GM10248 (cell line): ENCODE measurements at places on chromosomes 1 and 21.

DNA sequence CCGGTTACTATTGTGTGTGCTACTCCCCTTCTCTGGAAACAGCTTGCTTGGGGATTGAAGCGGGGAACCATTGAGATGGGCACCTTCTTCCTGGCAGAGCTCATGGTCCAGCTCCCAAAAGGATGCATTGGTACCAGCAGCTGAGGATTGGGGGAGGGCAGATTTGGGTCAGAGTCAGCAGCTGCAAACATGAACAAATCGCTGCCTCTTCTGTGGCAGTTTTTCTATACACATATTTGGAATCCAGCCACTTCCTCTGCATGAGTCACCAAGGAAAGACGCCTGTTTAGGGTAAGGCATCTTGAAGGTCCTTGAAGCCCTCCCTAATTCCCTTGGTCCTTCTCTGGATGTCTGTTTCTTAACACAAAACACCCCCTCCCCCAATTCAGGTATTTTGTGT, 104.7 kb downstream of the DAB1 start:
- no peak for DNase-seq

GRCh38 chr1:234141006-234141405, 232.2 kb upstream of the COA6 start:
- no peak for DNase-seq

DNA sequence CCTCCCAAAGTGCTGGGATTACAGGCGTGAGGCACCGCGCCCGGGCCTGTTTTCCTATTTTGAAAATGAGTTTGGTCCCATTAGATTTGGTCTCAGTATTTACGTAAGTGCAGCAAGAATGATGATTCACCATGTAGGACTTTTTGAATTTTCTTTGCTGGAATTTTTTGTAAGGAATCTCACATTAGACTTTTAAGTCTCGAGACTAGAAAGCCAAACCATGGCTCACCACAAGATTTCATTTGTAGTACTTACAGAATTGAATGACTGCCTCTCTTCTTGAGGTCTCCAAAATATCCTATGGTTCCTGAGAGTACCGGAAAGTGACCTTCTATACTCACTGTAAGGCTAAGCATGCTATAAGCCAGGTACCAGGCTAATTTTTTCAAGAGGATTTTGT, 325 bp downstream of the OR14A2 start:
- DNase-seq: no peak

GRCh38 chr1:98210563-98210962, 289.7 kb upstream of the DPYD start:
- no peak for DNase-seq

GRCh38 chr1:24104854-24105253, 7.1 kb downstream of the MYOM3 start:
- no peak for DNase-seq

DNA sequence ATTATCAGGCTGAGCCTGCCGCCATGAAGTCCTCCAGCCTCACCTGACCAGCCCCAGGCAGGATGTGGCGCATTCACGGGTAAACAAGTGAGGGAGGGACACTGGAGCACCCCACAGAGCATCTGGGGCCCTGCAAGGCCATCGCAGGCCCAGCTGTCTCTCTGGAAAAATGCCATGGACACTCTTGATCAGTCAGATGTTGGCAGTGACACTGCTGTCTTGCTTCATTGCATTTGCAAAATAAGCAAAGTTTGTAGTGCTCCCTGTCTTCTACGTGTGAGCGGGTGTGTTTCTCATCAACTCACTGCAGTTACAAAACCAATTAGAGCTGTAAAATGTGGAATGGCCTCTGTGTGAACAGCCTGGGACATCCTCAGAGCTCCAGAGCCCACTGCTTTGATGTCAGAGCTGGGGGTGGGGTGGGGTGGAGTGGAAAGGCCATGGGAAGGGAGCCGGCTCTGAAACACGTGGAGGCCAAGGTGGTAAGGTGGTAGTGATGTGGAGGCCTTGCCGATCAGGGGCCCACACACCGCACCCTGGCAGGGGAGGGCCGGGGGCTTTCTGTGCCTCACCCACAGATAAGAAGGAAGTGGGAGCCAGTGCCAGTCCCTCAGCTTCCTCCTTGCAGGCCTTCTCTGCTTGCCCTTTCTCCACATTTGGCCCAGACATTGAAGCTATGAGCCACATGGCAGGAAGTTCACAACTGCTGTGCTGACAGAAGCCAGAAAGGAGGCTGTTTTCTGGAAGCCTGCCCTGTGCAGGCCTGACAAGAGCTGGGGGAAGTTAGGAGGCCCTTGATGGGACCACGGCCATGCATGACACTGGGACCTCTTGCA, 254.9 kb downstream of the RHOU start:
- DNase-seq: no peak

DNA sequence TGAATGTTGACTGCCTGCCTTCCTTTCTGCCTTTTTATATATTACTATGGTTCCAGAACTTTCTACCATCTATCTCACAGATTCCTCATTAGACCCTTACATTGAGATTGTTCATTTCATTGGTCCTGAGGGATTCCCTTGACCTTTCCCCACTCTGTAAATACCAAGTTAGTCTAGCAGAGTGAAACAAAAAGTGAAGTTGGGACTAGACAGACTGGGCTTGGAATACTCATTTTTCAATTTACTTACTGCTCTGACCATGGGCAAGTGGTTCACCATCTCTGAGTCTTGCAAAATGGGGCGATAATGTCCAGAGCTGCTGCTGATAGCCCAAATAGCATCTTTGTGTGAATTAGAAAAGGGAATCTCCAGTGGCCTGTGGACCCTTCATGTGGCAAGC, 38.8 kb downstream of the XCL2 start:
- DNase-seq: no peak

GRCh38 chr1:214537219-214537618, 14.2 kb downstream of the PTPN14 start:
- no peak for DNase-seq

GRCh38 chr21:43815107-43815613, 25.8 kb downstream of the RRP1 start:
- DNase-seq: no peak

DNA sequence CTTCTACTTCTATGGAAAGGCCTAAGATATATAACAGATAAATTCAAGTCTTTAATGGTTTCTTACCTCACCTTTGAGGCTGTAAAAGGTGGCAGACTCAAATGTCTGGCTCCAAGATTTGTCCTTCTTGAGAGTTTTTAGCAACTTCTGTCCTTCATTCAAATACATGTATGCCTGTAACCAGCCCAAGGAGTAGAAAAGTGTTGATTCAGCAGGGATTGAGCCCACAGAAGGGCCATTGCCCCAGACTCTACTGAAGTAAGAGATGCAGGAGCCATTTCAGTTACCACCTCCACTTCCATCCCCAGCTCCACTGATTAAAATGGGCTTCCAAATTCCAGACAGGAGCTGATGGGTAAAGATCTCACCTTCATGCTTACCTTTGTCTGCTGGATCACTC, 80.0 kb downstream of the ADCY10 start:
- DNase-seq: no peak

GRCh38 chr1:173415905-173416450, 61.2 kb upstream of the PRDX6 start:
- DNase-seq: no peak

DNA sequence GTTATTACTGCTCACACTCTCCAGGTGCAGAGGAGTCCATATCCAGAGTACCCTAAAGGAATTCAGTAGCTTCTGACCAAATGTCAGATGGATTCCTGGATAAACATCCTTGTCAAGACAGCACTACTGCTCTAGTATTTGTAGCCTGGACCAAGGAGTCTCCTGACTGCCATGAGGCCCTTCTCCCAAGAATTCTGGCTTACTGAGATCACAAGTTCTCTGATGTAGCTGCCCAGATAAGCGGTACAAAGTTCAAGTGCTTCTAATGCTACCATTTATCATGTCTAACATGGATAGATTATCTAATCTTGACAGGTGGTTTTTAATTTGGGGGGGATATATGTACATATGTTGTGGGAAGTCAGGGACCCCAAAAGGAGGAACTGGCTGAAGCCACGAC, 196.6 kb upstream of the HMCN1 start:
- no peak for DNase-seq

DNA sequence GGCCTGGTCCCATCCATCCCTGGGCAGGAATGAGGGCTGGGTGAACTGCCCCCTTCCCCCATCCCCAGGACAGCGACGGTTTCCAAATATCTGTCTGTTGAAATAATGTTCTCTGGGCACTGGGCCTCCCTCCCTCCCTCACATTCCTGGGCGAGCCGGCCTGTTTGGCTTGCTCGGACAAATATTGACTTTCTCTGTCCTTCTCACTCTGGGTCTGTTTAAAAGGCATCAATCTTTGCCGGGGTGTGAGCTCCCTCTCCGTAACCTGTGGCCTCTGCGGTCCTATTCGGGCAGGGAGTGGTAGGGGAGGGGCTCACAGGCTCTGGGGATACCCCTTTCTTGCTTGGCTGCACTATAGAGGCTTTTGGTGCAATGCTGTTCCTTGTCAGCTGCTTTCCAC, 40.2 kb downstream of the FOXD2 start:
- no peak for DNase-seq

GRCh38 chr21:14877581-14878228, 187.1 kb downstream of the NRIP1 start:
- DNase-seq: peak; percentile 29

DNA sequence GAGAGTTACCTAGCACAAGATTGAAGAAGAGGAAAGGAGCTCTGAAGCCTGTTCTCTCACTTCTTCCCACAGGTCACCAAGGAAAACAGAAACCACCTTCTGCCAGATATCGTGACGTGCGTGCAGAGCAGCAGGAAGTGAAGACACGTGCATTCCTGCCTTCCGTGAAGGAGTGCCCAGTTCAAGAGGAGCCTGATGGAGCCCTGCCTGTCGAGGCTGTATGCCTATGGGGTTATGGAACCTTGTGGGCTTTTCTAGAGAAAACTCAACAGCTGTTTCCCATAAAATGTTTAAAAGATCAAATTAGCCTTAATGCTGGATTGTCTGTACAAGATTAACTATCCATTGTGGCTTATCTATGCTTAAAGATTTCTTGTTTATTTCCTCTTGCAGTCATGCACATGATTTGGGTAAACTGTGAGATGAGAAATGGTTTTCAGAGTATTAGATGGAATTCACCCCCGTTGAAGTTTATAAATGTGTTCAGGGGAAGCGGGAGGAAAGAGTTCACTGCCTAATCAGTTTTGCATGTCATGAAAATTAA, 27.8 kb downstream of the NTPCR start:
- peak; percentile 15 for DNase-seq

DNA sequence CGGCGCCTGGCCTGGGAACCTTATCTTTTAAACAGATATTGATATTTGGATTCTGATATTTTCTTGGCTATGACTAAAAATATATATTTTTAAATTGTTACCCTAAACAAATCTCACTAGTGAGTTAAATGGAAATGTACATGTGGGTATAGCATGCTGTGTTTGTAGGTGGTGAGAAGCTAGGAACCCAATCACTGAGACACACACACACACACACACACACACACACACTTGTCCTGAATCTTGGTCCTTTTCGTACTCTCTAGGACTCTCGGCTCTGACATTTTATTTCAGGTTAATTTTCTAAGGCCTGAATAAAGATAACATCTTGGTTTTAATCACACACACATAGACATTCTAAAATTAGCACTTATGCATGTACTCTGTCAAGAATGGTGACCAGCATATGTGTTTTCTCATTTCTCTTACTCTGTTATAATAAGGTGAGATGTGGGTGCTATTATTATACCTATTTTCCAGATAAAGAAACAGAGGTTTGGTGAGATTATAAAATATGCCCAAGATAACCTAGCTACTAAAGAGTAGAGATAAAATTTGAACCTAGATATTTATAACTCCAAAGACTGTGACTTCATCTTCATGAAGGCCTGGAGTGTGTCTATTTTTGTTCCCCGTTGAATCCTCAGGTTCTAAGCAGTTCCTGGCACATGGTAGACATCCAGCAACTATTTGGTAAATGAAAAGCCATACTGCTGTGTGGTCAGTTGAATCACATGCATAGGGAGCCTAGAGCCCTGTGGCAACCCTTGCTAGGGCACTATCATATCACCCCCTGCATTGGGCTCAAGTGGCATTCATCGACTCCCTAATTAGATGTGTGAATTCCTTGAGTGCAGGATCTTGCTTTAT, 85.0 kb upstream of the RAB3GAP2 start:
- DNase-seq: no peak

DNA sequence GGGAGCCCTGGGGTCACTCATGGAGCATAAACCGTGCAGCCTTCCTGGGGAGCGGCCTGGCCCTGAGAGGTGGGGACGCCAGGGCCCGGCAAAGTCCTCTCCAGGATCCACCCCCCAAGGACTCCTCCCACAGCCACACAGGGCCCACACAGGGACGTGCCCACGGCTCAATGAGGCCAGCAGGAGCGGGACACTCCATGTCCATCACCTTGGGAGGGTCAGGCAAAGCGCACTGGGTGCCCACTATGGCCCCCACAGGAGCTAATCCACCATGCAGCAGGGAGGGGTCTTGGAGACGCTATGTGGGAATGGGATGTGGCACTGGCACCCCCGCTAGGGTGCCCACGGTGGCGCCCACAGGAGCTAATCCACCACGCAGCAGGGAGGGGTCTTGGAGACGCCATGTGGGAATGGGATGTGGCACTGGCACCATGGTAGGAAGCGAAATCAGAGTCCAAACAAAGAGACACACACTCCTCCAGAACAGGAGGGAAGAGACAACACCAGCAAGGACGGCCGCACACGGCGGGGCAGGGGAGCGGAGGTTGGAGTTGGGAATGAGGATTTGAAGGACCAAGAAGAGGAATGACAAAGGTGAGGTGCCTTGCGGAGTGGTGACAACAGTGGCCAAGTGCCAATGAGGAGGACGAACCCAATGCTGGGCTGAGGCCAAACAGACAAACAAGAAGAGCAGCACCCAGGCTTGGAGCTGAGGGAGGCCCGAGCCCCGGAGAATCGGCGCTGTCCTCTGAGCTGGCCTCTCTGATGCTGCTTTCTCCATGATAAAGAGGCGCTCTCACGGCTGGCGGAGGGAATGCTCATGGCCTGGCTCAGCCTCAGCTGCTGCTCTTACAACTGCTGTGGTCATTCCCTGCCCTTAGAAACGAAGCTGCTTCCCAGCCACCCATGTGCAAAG, 18.1 kb upstream of the SLC19A1 start:
- DNase-seq: no peak

- no peak for DNase-seq
These were observed 44.1 kb downstream of the TTC3 start for GRCh38 chr21:37117204-37117603.

DNA sequence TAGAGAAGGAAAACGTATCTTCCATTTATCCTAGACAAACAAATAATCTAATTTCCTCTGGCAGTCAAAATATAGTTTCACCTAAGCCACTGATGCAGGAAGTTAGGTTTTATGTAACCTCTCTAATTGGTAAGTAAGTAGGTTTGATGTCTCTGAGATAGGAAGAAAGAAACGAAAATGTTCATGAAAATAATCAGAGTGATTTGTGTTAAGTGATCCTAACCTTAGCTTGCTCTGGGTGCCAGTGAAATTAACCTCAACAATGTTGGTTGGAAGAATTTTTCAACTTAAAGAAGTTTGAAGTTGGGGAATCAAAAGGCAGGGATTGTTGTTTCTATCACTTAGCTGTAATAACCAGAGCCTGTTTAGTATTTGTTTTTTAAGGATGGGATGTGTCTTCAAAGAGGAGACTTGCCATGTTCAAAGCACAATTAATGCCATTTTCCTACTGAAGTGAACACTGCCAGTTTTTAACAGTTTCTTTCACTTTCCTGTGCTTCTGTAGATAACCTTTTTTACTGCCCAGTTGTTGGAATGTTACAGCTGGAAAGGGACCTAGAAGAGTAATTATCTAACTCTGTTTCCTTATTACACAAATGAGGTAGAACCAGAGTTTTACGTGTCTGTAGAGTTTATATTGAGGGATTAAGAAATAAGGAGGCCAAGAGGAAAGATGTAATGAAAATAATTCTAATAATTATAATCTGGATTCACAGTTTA, 18.4 kb downstream of the HIPK1 start:
- no peak for DNase-seq

GRCh38 chr1:178740491-178740890, 15.4 kb downstream of the RALGPS2 start:
- DNase-seq: no peak

GRCh38 chr21:33700491-33700890, 58.2 kb downstream of the ITSN1 start:
- no peak for DNase-seq
